ENCODE measurements at places on chromosomes 7 and 10.

DNA sequence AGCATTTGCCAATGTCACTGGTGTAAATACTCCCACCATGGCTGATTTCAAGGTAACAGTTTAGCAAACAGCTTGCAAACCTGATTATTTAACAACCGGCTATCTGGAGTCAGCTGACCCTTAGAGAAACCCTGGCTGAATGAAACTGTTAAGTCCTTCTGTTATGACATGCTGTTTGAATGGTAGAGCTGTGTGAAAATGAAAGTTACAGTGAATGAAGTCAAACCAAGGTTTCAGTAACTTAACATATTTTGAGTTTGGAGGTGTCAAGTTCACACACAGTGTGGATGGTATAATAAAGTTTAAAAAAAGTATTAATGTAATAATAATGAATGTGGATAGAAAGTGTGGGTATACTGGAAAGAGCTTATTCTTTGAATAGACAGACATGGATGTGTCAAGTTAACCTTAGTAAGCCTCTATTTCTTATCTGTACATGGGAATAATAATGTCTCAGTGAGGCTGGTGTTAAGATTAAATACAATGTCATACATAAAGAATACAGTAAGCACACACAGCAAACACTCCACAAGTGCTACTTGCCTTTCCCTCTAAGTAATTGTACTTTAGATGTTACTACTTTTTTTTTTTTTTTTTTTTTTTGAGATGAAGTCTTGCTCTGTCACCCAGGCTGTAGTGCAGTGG, 150.4 kb downstream of the TAX1BP1 start:
- no peak for DNase-seq

- DNase-seq, result peak; percentile 84
These were observed at the start of the genes DYDC1 and DYDC2 for GRCh38 chr10:80356563-80356988. Gene DYDC1, minus strand, starts transcription at chr10:80356755. Its CDS starts 4,154 bp downstream, at chr10:80352601. Gene DYDC2, plus strand, starts transcription at chr10:80356781. Its CDS starts 5,663 bp downstream, at chr10:80362444.

DNA sequence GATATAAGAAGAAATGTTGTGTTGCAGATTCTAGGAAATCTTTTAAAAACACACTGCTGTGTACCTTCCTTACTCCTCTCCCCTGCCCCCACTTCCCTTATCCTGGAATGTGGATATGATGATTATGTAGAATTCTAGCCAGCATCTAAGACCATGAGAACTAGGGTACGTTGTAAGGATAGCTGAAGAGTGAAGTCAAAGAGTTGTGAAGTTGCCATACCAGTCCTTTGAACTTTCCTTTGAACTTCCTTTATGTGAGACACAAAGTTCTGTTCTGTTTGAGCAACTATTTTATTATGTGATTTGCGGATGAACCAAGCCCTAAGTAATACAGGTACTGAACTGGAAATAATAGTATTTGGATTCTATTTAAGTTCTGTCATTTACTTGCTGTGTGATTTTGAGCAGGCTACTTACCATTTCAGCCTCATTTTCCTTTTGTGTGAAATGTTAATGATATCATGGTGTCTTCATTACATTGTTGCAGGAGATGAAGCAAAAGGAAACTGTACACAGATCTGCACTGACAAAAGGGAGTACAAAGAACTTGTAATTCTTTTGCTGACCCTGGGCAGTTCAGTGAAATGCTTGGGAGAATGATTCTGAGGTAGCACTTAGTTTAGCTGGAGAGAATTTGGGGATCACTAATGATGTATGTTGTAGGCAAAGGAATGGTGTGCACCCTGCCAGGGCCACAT, 31.4 kb downstream of the RPA3 start:
- DNase-seq, result no peak

GRCh38 chr10:128429835-128430513, 303.8 kb upstream of the MKI67 start:
- no peak for DNase-seq

DNA sequence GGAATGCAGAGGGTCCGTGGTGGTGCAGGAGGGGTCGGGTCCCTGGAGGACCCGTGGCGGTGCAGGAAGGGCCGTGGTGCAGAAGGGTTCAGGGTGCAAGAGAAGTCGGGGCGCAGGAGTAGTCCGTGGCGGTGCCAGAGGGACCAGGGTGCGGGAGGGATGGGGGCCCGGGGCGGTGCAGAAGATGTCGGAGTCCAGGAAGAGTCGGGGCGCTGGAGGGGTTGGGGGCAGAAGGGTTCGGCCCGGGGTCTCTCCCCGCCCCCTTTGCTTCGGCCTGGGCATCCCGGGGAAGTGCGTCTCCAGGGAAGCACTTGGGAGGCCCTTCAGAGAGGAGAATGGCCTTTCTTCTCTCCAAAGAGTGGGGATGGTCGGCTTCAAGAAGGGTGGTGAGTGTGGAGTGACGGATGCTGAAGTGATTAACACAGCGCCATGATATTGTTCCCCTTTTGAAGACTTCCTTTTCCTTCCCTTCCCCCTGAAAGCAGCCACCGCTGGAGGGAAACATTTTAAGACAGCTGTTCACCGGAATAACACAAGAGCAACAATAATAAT, 997 bp downstream of the WDR37 start:
- DNase-seq, result no peak

- no peak for DNase-seq
These were observed 18.0 kb downstream of the MXI1 start for GRCh38 chr10:110225441-110225755.
